BJ (cell line): ENCODE measurements at places on chromosomes 7 and 10.

GRCh38 chr7:28771906-28772622, 186.1 kb downstream of the TRIL start:
- no peak for DNase-seq

DNA sequence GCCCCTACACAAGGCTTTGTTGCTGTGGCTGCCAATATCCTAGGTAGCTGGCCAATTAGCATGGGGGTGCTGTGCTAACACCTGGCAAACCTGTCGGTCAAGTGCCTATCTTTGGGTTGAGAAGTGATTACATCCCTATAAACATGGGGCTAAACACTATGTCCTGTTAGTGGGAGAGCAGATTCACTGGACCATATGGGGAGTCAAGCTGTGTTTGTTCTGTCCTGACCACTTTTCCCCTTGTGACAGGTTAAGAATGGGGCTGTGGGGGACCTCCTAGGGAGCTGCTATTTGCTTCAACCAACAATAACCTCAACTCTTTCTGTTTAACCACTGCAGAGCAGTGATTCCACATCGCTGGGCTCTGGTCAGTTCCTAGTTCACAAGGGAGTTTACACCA, 151.5 kb upstream of the AOAH start:
- DNase-seq: no peak

GRCh38 chr7:107860279-107860961, 30.6 kb upstream of the DLD start:
- DNase-seq: no peak

DNA sequence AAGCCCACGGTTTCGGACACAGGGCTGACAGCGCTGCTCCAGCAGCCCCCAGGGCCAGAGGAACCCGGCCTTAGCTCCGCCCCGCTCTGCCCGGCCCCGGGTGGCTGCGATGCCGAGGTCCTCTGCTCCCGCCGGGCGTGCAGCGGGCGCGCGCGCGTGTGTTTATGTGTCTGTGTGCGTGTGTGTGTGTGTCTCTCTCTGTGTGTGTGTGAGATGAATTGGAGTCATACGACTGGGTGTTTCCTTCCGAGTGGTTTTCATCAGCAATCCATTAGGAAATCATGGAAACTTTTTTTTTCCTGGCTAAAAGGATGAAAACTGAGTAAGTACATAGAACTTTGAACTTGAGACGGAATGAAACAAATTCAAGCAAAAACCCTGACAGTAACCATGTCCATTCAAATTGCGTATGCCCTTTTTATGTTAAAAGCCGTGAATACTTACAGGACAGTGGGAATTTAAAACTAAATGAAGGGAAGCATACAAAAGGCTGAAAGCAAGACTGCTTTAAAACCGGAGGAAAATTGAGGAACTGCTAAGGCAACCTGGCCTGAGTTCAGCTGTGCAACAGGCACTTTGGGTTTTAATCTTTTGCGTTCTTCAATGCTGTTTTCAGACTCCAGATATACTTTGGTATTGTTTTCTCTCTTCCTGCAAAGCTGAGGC, at the start of gene CPED1:
Gene CPED1 (plus strand): TSS at position 121 of the 666 bp plus-strand sequence. CDS start 911 bp downstream, outside the sequence.
- DNase-seq: no peak

DNA sequence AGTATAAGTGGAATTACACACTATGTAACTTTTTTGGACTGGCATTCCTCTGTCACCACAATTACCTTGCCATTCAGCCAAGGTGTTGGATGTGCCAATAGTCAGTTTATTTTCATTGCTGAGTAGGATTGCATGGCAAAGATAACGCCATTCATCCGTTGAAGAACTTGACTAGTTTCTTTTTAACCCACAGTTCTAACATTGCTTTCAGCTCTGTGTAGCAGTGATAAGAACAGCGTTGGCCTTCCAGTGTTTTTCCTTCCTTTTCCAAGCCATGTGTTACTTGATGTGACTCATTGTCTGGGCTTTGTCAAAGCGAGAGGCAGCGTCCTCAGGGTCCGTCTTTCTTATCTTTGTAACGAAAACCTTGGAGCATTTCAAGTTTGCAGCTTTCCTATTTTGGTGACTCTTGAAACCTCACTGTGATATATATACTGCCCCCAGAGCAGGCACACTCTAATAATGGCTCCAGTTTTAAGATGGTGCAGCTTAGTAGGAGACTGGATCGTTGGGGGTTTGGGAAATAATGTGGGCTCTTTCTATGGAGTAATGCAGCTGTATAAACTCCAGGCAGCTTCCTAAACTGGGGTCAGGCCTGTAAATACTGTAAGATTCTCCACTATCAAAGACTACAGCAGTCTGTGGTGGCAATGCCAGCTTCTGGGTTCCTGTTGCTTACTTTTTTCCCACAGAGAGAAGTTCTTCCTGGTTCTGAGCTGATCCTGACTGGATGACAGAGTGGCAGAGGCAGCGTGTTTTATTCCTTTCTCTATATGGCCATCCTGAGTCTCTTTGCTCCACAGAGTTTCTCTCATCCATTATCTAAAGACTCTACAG, 41.7 kb downstream of the AKR1E2 start:
- DNase-seq: no peak

DNA sequence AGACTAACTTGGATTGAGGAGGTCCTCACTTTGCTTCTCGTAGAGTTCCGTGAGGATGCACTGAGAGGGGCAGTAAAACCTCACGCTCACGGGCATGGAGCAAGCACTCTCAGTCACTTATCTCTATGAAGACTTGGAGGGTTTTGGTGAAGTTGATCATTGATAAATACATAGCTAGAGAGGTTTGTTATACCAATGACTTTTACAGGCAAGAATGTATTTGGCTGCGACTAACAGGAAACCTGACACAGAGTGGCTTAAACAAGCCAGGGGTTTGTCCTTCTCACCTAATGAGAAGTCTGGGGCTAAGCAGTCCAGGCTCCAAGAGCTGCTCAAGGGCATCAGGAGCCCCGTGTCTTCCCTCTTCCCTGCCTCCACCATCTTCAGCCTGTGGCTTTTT, 6.1 kb downstream of the BICC1 start:
- DNase-seq: no peak

DNA sequence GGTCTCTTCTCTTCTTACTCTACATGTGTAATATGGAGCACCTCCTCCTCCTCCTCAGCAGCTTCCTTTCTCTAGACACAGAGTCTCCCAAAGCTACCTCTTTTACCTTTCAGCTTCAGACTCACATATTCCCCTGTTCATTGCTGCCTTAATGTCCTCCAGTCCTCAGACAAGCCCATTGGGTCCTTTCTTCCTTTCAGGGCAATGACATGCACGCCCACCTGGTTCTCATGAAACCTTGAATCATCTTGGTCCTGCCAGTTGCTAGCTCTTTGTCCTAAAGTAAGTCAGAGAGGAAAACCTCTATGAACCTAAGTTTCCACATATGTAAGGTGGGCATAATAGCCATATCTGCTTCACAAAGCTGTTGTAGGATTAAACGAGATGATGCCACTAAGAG, 227.0 kb downstream of the RPS24 start:
- no peak for DNase-seq

GRCh38 chr7:127876393-127876792, 154.8 kb downstream of the LRRC4 start:
- peak; percentile 47 for DNase-seq

GRCh38 chr7:1668396-1669063, 1.5 kb upstream of the ELFN1 start:
- DNase-seq: no peak

DNA sequence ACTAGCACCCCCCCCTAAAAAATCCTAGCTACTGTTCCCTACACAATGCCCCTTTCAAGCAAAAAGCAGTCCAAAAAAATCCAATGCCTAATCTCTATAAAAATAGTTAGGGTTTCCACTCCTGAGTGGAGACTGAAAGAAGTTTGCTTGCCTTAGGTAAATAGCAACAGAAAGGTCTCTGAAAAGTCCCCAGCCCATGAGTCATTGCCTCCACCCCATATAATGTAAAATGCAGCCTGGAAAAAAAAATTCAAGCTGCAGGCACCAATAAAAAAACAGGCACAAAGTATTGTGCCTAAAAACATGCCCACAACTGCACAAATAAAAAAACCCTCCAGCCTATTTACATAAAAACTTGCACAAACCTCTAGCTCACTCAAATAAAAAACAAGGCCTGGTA, 47.5 kb downstream of the ZNF680 start:
- no peak for DNase-seq

GRCh38 chr7:149564340-149565095, 66.9 kb upstream of the ZNF746 start:
- DNase-seq: no peak

DNA sequence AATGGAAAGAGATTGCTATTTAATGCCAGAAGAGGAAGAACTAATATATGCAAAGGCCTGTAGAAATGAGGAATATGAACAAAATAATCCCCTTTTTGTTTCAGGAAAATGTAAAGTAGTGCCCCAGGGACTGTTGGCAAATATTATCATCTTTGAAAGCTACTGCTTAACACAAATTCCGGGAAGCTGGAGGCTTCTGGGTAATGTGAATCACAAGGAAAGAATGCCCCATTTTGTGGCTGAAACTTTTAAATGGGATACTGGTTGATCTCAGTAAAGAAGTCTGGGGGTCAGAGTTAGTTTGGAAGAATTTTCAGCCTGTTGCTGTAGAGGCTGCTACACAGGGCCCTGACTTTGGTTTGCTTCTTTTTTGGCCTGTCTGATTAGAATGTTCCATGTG, 141.0 kb downstream of the PTEN start:
- peak; percentile 18 for DNase-seq

DNA sequence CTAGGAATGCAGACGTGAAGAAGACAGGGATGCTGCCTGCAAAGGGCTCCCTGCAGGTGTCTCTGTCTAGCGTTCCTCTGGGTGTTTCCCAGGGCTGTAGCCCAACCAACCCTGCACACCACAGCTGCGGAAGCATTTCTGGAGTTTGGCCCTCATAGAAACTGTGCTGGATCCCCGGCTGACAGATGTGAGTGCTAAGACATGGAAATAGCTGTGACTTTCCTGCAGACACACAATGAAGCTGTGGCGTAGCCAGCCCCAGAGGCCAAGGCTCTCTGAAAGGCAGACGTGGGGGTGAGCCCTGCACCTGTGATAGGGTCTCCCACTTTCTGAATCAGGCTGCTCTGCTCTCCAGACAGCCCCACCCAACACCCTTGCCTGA, 44.8 kb downstream of the ADCYAP1R1 start:
- no peak for DNase-seq

DNA sequence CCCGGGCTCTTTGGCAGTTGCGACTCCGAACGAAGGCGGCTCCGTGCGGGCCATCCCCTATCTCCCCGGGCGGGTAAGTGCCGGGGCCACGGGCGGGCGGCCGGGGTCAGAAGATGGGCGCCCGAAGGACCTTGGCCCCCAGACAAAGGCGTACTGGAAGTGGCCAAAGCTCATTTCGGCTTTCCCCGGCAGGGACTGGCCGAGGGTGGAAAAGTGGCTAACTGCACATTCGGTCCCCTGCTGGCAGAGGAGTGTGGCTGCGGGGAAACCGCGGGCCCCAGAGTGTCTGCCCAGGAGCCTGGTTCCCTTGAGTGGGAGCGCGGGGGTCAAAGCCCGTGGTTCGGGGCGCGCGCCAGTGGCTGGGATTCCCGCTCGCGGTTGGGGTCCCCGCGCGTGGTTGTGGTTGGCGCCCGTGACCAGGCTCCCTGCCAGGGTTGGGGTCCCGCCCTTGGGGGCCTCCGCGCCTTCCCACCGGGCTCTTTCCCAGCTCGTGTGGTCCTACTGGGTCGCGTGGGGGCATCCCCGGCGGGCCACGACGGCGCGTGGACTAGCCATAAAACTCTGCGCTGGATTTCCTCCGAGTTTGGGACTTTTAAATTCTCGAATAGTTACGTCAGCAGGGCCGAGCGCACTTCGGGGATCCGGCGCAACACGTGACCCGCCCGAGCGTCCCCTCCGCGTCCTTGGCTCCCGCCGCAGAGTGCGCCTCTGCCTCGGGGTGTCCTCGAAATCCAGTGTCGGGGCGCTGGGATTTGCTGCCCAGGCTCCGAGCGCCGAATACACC, 124.4 kb downstream of the TACC2 start:
- DNase-seq: no peak
